ENCODE measurements at places on chromosomes 11 and 22.

- DNase-seq: no peak
These were observed 11.0 kb upstream of the AMBRA1 start for GRCh38 chr11:46604796-46605195.

GRCh38 chr22:28429711-28430110, 249.9 kb downstream of the TTC28 start:
- no peak for DNase-seq

DNA sequence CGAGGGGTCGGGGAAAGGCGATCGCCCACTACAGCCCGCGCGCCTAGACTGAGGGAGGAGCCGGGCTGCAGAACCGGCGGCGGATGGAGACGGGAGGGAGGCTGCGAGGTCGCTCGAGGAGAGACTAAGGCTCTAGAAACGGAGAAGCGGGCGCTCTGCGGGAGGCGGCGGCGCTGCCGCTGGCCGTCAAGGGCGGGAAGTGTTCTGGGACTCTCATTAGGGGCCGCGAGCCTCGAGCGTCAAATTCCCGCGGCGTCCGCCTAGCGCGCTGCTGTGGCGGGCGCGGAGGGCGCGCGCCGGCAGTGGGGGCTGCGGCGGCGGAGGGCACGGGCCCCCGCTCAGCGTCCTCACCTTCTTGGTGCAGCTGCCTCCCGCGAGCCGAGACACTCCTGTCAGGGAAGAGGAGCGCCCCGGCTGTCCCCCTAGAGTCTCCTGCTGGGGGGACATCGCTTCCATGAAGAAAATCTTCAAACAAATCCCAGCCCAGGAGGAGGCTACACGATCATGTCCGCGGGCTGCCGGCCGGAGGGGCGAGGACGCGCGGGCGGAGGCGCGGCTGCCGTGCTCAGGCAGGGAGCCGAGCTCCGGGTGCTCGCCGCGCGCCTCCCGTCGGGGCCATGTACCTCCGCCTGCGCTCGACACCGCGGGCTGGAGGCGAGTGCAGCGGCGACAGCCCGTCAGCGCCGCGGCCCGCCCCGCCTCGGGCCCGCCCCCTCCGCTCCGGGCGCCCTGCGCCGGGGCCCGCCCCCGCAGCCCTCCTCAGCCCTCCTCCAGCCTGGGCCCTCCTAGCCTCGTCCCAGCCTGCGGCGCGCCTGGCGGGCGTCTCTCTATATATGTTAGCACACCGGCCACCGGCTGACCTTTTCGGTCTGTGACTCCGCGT, at the start of gene ARHGAP20:
TSS of gene ARHGAP20 (minus strand) at position 662 of the 883 bp plus-strand sequence. CDS start at position 456, 206 bp downstream.
- DNase-seq: peak; percentile 58

DNA sequence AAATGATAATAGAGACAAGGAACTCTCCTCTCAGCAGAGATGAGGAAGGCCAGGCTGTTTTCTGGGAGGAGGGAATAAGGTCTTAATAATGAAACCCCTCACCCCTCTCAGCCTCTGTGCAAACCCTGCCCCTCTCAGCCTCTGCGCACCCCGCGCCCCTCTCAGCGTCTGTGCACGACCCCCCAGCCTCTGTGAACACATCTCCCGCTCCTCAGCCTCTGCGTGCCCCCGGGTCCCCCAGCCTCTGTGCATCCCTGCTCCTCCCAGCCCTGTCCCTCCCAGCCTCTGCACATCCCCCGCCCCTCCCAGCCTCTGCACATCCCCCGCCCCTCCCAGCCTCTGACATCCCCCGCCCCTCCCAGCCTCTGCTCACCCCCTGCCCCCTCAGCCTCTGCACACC, 837.8 kb downstream of the TBC1D22A start:
- no peak for DNase-seq

GRCh38 chr11:96257972-96258934, 84.7 kb downstream of the MAML2 start:
- DNase-seq: no peak

DNA sequence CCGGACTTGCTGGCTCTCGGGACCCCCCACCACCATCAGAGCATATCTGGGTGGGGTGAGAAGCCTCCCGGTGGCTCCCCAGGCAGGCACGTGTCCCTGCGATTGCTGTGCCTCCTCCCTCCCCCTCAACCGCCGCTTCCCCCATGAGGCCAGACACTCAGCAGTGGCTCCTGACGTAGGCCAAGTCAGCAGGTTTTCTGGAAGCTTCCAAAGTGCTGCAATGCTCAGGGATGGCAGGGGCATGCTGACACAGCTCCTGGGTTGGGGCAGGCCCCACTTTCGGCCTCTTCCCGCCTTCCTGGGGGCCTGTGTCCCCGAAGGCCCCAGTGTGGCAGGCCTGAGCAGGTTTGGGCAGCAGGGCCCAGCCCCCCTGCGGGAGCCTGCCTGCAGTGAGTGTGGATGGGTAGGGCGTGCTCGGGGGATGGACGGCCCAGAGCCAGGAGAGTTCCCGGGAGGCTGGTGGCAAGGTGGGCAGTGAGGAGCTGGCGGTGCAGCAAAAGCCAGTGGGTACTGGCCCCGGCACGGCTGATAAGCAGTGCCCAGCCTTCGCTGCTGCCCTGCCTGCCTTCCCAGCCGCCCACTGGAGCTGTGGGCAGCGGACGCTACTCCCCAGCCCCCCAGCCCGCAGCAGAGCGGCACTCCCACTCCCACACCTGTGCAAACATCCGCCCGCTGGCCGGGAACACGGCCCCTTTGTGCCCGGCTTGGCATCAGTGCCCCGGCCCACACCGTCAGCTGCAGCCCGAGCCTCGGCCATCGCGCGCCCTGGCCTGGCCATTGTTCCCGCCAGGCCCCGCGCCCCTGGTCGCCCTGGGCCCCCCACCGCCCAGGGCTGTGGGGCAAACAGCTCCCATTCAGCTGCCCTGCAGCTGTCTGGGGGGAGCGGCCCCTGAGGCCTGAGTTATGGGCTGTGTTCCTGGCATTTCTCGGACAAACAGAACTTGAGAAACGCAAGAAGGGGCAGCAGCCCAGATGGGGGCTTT, 125.0 kb downstream of the KCNQ1OT1 start:
- DNase-seq: no peak

DNA sequence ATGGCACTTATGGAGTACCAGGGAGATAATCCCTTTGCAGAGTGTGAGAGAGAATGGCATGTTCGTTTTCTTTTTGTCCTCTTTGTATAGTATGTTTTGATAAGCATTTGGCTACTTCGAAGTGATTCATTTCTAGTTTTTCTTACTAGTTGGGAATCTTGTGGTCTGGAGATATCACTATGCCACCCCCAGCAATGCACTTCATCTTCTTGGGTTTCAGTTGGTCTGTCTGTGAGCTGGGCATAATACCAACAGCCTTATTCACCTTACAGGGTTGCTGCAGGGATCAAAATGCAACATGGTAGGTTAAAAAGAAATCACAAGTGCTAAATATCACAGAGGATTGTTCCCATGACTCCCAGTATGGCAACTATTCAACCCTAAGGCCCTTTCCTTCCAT, 387.8 kb upstream of the CADM1 start:
- DNase-seq: no peak

DNA sequence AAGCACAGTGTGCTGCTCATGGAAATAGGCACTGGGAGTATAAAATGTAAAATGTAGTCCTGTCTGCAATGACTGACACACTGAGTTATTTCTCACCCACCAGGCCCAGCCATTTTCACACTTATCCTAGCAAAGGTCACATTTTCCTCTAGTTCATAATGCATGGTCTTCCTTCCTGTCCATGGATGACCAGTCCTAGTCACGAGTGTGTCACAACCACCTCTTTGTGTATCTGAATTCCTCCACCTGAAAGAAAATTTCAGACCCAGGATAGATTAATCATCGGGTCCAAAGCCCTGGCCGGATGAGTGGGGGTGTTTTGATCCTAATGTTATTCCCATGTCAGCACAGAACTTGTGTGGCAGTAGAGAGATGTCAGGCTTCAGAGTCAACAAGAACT, at the start of gene MRGPRX4:
TSS of gene MRGPRX4 (plus strand) at position 172 of the 400 bp plus-strand sequence. CDS start 420 bp downstream, outside the sequence.
- DNase-seq: no peak

DNA sequence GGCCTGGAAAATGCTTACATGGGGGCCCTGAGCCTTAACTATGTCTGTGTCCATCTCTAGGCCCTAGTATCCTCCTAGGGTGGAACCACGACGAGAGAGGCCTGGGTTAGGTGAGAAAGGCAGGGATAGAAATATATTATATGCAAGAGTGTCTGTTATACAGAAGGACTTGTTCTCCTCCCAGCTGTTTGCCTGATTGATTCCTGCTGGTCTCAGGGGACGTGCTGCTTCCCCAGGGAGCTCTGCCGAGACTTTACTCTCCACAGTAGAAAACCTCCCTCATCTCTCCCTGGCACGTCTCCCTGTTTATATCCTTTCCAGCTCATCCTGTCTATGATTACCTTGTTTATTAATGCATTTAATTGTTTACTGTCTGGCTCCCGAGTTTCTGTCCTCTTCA, 132.6 kb downstream of the MIAT start:
- no peak for DNase-seq

DNA sequence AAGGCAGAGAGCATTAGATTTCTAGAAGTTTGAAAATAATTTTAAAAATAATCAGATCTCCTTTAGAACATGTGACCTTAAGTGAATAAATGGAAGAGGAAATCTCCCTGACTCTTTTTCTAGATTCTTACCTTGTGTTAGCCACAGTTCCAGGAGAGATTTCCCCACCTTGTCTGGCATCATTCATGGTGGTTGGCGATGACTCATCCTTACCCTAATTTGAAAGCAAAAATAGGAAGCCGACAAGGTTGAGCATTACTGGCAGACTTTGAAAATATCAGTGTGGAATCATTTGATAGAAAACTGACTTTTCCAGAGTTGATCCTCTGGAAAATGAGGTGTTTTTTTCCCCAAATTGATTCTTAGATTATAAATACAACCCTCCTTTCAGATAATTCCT, 48.1 kb downstream of the CNTN5 start:
- no peak for DNase-seq

DNA sequence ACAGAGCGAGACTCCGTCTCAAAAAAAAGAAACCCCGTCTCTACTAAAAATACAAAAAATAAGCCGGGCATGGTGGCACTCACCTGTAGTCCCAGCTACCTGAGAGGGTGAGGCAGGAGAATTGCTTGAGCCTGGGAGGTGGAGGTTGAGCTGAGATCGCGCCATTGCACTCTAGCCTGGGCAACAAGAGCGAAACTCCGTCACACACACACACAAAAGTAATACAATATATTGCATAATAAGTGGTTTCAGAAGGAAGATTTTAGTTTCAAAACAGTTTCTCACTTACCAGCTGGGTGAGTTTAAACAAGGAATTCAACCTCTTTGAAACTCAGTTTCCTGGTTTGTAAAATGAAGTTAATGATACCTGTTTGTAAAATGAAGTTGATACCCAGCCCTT, 32.7 kb upstream of the HTR3A start:
- no peak for DNase-seq

DNA sequence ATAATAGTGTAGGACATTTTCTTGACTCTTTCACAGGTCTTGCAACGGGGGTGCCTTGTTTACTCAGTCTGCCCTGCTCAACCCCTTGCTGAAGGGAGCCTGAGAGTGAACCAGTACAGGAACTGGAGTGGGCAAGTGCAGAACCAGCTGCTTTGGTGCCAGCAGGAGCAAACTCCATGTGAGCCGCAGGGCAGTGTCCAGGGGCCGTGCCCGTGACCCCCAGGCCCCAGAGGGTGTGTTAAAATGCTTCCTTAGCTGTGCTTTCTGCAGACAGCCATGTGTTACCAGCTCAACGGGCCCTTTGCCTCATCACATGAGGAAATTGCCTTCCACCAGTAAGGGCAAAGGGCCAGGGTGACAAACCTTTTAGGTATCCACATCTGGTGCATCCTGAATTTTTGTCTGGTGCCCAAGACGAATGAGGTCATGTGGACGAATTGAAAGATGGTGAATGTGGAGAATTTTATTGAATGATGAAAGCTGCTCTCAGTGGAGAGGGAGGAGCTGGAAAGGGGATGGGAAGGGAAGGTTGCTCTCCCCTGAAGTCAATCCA, 53.6 kb upstream of the OR5D13 start:
- DNase-seq: no peak

DNA sequence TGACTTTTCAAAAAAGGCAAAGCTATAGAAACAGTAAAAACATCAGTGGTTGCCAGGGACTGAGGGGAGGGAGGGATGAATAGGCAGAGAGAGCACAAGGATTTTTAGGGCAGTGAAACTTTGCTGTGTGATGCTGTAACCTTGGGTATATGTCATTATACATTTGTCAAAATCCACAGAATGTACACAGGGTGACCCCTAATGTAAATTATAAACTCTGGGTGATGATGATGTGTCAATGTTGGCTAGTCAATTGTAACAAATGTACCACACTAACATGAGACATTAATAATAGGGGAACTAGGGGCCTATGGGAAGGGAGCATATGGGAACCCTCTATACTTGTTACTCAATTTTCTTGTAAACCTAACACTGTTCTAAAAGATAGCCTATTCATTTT, 24.8 kb downstream of the RIBC2 start:
- no peak for DNase-seq

- no peak for DNase-seq
These were observed 191.6 kb upstream of the CADM1 start for GRCh38 chr11:115695677-115696364.

- DNase-seq: peak; percentile 8
These were observed 110.0 kb upstream of the GAL start for GRCh38 chr11:68574308-68574707.

All from DMS79 (cell line).